Activated CD8-positive, alpha-beta memory T cell treated with anti-CD3 and anti-CD28 coated beads, Interleukin-2, amount 50 U/mL, for 48 hours (primary cell): ENCODE measurements at places on chromosomes 2 and 18.

GRCh38 chr2:47301277-47301618, 101.7 kb upstream of the MSH2 start:
- DNase-seq: no peak

DNA sequence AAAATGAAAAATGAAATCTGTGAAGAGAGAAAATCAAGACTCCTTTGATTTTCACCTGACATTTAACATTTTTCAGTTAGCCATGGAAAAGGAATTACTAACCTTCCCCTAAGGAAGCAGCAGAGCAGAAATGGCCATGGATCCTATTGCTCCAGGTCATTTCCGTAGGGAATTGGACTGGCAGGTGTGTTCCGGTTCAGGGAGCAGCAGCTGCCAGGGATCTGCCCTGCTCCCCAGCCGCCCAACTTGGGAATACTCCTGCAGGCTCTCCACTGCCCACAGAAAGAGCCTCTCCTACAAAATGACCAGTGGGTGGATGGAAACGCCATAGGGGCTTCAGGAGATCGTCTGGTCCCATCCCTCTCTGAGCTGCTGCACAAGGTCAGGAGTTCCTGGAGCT, 86.0 kb upstream of the MAPK4 start:
- no peak for DNase-seq

DNA sequence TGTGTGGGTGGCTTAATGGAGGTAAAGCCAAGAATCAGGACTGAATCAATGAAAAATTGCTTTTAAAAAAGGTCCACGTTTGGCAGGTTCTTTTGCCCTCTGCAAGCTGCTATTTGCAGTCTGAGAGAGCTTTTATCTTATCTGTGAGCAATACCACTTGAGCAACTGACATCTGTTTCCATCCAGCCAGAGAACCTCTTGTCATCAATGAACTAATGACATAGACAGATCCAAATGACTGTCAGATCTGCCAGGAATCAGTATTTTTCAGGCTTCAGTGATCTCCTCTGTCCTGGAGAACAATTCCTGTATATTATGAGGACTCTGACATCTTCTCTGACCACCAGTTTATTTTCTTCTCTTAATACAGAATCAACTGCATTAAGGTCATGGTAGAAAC, 608.1 kb downstream of the LRP1B start:
- DNase-seq: no peak

DNA sequence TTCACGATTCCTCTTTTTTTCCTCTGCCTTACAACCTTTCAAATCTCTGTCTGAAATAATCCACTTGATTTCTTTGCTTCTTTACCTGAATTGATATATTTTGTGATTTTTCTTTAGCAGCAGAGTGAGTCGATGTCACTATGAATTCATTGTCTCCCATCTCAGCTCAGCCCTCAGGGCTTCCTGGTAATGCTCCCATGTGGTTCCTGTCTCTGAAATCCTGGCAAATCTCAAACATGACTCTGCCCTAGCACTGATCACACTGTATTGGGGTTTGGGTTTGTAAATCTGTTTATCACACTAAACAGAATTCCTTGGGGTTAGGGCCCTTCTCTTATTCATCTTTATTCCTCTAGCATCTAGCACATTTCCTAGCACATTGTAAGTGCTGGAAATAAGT, 43.0 kb upstream of the MSTN start:
- no peak for DNase-seq

- no peak for DNase-seq
Observed at GRCh38 chr2:216774180-216774579, 78.8 kb upstream of the IGFBP5 start.
